ENCODE measurements at places on chromosomes 13 and 19.

- DNase-seq = no peak
Measured at GRCh38 chr19:37994823-37995130, 87.8 kb downstream of the SIPA1L3 start.

DNA sequence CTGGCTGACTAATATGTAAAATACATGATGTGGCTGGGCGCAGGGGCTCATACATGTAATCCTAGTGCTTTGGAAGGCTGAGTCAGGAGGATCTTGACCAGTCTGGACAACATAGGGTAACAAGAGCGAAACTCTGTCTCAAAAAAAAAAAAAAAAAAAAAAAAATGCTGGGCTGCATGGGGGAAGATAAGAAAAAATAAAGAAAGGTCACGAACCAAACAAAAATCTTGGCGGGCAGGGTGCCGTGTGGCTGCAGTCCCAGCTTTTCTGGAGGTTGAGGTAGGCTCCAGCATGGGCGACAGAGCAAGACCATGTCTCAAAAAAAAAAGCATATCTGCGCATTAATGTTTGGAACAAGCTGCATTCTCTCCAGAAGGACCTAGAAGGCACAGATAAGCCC, 8.7 kb downstream of the RNASEH2A start:
- DNase-seq = no peak

DNA sequence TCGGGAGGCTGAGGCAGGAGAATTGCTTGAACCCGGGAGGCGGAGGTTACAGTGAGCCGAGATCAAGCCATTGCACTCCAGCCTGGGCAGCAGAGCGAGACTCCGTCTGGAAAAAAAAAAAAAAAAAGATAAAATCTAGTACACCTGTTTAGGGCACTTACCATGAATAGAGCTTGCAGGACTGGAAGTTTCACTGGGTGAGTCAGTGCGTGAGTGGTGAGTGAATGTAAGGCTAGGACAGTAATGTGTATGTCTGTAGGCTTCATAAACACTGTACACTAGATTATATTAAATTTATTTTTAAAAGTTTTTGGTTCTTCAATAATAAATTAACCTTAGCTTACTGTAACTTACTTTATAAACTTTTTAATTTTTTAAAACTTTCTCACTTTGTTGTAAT, 22.9 kb downstream of the PPP5C start:
- DNase-seq = no peak

- no peak for DNase-seq
Measured at GRCh38 chr13:41842036-41842620, 118.8 kb downstream of the VWA8 start.

DNA sequence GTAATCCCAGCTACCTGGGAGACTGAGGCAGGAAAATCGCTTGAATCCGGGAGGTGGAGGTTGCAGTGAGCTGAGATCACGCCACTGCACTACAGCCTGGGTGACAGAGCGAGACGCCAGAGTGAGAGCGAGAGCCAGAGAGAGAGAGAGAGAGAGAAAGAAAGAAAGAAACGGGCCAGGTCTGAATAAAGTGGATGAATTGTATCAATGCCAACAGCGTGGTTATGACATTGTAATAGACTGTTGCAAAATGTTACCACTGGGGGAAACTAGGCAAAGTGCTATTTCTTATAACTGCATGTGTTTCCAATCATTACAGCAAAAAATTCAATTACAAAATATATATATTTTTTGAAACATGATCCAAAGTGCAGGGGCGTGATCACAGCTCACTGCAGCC, 11.8 kb upstream of the BTBD2 start:
- DNase-seq = no peak
